Globus pallidus (tissue), 1 donor: ENCODE measurements at places on chromosomes 13 and 19.

DNA sequence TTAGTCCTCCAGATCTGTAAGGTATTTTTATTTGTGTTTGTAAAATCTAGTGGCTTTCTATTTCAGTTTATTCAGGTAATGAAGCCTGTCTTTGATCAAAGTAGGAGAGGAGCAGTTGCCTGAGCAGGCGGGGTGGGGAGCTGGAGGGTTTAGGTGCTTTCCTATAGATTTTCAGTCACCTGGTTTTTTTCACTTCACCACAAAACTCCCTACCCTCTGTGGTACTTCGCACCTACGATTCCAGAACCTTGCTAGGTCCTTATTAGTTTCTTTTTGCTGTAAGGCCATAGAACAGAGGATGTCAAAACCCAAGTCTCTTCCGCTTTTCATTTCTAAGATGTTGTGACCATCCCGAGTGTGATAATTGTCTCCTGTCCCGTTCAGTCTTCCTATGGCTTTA, 26.6 kb downstream of the SLAIN1 start:
- no peak for DNase-seq

DNA sequence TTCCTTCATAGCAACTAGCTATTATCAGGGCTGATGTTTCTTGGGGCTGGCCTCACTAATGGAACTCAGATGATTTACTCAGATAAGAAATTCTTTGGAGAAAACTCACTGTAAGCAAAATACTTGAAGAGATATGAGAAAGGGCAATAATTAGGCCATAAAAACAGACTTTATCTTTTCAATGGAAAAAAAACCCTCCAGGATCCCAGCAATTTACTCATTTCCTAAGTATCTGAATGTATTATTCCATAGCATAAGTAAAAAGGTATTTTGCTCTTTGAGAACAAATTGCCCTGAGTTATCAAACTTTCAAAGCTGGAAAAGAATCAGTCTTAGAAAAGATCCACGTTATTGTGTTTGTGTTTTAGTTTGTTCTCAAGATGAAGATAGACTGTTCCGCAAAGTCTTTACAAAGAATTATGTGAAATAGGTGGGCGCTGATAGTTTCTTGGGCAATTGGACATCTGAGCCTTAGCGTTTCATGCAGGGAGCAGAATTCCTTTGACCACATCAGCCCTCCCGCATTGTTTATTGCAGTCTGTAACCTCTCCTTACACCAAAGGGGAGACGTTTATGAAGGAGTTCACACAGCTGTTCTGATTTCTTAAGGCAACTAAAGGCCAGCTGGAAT, 29.1 kb upstream of the CSNK1A1L start:
- DNase-seq = no peak

GRCh38 chr13:102322211-102322610, 79.6 kb downstream of the FGF14 start:
- no peak for DNase-seq

GRCh38 chr19:41776700-41777099, 19.7 kb upstream of the CEACAM3 start:
- DNase-seq = no peak

DNA sequence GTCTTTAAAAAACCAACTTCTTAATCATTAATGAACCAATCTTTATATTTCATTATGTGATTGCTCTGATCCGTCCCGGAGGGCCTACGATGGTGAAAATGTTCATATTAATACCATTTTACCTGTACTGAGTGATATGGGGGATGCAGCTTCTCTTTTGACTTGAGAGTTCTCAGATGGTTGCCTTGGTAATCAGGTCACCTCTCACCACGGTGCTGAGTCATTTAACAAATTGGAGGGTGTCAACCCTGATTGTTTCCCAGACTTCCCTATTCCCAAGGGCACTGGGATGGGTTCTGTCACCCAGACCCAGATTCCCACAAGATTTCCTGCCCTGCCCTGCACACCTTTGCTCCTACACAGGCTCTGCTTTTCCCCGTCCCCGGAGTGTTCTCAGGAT, 128.5 kb upstream of the TMTC4 start:
- DNase-seq = no peak
